Cerebellum (tissue), 4 donors: ENCODE measurements at places on chromosomes 3 and 15.

GRCh38 chr15:91061997-91062396 lies 38.1 kb upstream of the SV2B start:
- DNase-seq: no peak

DNA sequence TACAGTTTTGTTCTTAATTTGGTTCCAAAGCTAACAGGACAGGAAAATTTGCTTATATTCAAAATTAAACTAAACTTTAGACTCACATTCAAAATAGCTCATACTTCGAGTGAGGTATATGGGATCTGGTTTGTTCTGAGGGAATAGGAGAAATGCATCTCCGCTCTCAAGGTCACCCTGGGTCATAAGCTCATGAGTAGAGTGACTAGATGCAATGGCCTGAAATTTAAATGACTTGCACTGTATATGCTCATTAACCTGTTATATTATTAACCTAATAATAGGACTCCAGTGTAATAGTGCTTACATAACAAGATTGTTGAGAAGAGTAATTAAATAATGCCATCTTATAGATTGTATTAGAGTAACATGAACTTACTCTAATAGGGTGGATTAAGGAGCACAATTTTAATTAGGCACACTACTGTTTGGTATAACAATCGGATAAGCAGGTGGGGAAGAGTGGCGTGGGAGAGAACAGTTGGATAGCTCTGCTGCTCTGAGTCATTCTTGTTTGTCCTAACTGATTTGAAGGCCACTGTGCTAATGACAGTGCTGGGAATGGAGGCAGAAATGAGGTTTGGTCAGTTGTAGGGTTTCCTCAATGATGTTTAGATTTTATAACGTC lies 5.2 kb downstream of the NKTR start:
- DNase-seq: peak; percentile 34

GRCh38 chr3:50503504-50504342 lies at the start of gene CACNA2D2:
Gene CACNA2D2 (minus strand): TSS chr3:50503634. CDS start chr3:50503423, 211 bp downstream.
- peak; percentile 95 for DNase-seq

DNA sequence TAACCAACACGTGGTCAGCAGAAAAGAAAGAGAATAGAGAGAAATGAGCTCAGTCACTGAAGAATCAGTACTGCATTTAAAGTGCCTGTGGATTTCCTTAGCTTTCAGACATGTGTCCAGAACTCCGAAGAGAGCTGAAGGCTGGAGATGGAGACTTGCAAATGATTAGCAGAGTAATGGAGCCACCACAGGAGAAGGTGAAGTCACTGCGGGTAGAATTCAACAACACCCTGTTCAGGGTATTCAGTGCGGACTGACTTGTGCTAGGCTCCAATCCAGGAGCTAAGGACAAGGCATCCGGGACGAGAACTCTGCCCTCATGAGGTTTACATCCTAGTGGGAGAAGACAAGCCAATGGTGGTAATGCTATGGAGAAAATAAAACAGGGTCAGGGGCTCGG lies 4.2 kb downstream of the EIF4E3 start:
- no peak for DNase-seq

DNA sequence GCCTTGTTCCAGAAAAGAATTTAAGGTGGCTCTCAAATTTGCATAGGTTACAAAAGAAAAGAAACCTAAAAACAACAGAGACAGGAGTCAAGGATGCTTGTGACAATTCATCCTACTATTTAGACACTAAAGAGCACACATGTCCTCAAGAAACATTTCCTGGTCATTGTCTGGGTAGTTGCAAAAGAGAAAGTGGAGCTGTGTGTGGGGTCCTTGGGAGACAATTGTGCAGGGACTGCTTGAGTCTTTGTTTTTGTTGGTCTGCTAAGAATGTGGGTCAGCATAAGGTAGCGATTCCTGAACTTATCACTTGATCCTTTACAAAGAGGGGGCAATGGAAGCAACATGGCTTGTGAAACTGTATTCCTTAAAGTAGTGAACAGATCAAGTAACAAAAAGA lies 185.3 kb downstream of the KCNAB1 start:
- DNase-seq: no peak

DNA sequence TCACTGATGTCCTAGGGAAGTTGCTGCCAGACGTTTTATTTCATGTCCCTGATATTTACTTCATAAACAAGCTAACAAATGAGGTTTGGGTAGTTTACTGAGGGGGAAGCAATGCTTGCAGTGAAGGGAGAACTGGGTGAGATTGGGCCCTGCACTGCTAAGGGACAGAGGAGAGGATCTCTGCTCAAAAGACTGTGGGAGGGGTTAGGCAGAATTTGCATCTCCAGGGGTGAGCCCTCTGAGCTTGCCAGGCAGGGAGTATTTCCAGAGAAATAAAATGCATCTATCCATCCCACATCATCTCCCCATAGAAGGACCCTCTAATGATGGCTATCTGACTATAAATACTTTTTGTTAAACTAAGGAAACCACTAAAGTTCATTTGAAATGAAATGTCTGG lies 215.6 kb downstream of the CBLB start:
- no peak for DNase-seq

GRCh38 chr3:118791246-118791645 lies 243.4 kb downstream of the IGSF11 start:
- no peak for DNase-seq

- no peak for DNase-seq
These were observed 28.2 kb downstream of the PPP4R2 start for GRCh38 chr3:73024836-73025235.

- no peak for DNase-seq
These were observed 3.6 kb upstream of the CLDN16 start for GRCh38 chr3:190384309-190384756.

- DNase-seq: peak; percentile 45
These were observed 98.4 kb downstream of the IQSEC1 start for GRCh38 chr3:12974819-12975218.

DNA sequence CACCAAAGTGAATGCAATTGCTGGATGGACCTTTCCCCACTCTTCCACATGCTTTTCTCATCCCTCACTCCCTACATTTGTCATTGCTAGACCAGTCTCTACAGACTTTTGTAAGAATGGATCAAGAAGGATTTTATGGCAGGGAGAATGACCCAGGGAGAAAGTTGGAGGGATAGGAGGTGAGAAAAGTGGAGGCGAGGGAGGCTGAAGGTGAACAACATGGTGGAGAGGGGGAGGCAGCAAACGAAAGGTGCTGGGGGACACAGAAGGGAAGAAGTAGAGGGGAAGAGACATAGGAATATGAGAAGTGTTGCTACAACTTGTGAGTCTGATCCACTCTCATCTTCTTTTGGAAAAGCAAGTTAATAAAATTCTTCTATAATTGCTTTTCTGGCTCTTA lies 24.4 kb upstream of the RTP1 start:
- no peak for DNase-seq

DNA sequence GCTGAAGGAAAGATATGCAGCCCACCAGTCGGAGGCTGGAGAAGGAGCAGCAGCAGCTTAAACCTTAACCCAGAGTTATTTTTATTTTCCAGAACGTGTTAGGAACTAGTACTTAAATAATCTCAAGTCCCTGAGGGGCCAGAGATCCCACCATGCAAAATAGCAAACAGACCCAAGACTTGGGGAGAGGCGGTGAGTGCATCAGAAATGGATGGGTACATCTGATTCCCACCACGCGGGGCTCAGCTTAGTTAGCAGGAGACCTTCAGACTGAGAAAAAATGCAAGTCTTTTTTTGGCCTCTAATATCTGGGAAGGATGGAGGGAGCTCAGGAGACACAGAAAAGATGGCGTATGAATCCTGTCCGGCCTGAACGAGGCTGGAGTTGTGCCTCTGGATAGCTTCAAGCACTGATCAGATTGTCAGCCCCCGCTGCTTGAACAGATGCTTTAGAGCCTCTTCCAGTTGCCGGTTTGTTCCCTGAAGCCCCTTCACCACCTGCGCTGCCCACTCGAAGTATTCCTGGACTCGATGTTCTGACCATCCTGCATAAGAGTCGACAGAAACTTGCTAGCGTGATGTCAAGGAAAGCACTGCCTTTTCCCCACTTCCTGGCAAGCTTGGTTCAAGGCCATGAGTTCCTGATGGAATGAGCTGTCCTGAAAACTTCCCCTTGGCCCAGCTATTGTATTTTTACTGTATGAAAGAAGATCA lies 1.3 kb downstream of the HDDC3 start:
- DNase-seq: no peak

GRCh38 chr3:97939401-97939800 lies 32.8 kb downstream of the RIOX2 start:
- no peak for DNase-seq
